Effector memory CD4-positive, alpha-beta T cell (primary cell): ENCODE measurements at places on chromosomes 1 and 21.

DNA sequence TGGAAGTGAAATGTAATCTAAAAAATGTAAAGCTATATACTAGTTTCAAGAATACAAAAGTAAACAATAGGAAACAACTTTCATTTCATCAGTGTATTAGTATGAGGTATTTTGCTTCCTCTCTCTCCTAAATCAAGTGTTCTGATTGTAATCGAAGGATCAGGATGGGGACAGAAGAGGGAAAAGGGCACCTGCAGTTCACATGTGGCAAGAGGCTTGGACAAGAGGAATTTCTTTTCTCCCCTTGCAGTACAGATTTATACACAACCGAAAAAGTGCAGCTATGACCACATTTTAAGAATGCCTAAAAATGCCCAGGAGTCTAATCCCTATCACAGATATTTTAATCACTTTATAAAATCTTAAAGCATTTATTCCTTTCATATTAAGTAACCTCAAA lies 63.7 kb downstream of the NRIP1 start:
- no peak for DNase-seq

DNA sequence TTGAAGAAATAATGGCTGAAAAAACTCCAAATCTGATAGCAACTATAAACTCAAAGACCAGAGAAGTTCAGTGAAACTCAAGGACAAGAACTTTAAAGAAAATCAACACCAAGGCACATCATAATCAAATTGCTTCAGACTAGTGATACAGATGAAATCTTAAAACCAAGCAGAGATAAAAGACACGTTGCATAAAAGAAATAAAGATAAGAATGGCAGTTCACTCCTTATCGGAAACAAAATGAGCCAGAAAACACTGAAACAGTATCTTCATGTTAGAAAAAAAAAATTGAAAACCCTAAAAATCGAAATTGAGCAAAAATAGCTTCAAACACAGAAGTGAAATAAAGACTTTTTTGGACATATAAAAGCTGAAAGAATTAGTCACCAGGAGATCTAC lies 4.6 kb upstream of the RAB4A start:
- no peak for DNase-seq

GRCh38 chr1:45968941-45969666 lies 163.3 kb downstream of the PIK3R3 start:
- DNase-seq = no peak

DNA sequence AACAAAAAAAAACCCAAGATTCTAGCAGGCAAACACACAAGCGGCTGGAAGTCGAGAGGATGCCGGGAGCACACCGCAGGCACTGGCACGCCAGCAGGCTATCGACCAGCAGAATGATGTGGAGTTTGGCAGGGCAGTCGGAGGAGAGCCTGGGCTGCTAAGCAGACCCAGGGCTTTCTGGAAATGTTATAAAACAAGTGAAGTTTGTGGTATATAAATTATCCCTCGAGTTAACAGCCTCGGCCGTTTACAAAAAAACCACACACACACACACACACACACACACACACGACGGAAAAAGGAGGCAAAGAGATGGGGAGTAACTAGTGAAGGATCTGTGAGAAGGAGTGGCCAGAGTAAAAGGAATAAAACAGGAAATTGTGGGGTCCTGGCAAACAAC lies 87.2 kb upstream of the IVNS1ABP start:
- no peak for DNase-seq

DNA sequence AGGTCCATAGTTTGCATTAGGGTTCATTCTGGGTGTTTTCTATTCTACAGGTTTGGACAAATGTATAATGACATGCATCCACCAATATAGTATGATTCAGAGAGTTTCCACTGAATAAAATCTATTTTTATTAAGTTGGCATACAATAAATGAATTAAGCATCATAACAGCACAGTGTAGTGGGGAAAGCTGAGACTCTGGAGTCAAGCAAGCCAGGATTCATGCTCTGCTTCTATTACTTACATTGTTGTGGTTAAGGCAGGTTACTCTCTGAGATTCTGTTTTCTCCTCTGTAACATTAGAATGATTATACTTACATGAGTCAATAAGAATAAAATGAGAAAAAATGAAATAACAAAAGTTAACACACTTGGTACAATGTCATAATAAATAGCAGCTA lies 131.3 kb downstream of the SLC30A10 start:
- no peak for DNase-seq

DNA sequence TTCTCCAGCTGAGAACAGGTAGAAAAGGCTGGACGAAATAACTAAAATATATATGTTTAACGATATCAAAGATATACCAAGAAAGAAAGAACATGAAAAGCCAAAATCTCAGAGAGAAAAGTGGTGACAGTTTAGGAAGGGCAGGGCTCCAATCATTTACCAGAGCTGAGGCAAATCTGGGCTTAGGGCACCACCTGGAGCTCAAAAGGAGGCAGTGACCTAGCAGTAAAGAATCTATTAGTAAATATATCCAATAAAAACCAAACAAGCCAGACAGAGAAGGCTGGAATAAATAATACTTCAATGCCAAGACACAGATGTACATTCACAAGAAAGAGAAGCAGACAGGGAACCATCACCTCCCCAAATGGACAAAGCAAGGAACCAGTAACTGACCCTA lies 43.5 kb downstream of the CHIA start:
- DNase-seq = peak; percentile 23
